Activated naive CD4-positive, alpha-beta T cell (primary cell): ENCODE measurements at places on chromosomes 7 and 10.
A peak's percentile ranks its signal among the peaks of the same experiment; 100 is the strongest.

DNA sequence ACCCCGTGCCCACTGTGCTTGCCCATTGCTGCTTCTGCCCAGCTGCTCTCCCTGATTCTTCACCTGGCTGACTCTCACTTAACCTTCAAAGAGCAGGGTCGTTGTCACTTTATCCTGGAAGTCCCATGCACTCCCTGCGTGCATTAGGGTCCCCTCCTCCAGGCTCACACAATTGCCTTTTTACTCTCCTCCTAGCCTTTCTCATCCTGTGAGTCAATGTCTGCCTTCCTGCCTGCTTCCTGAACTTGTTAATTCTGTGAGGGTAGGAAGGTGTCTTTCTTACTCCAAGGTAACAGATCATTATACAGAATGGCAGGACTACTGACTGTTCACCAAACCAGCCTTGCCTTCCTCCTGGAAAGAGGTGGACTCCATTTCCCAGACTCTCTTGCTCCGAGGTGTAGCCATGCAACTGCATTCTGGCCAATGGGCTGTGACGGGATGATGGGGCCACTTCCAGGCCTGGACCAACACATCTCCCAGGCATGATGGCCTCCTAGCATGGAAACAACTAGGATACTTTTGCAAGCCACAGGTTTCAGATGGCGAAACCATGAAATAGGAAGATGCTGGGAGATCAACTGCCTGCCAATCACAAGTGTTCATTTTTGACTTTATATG, 54.7 kb downstream of the ARHGAP22 start:
- DNase-seq, result no peak

- peak; percentile 65 for DNase-seq
These were observed 12.6 kb upstream of the CDH23 start for GRCh38 chr10:71383972-71384687.

- no peak for DNase-seq
These were observed 103.1 kb upstream of the NANOS1 start for GRCh38 chr10:118926441-118926840.

GRCh38 chr10:62638062-62638477, 166.4 kb upstream of the ADO start:
- DNase-seq, result no peak

- DNase-seq, result no peak
These were observed 49.3 kb downstream of the ICA1 start for GRCh38 chr7:8212638-8213037.

- peak; percentile 43 for DNase-seq
These were observed 1.3 kb upstream of the ACBD5 start for GRCh38 chr10:27241652-27242472.

GRCh38 chr10:2913474-2913873, 153.9 kb upstream of the PFKP start:
- DNase-seq, result no peak

GRCh38 chr7:34928052-34928451, 109.2 kb downstream of the DPY19L1 start:
- no peak for DNase-seq

GRCh38 chr10:11208908-11209829, 191.5 kb downstream of the CELF2 start:
- DNase-seq, result no peak

DNA sequence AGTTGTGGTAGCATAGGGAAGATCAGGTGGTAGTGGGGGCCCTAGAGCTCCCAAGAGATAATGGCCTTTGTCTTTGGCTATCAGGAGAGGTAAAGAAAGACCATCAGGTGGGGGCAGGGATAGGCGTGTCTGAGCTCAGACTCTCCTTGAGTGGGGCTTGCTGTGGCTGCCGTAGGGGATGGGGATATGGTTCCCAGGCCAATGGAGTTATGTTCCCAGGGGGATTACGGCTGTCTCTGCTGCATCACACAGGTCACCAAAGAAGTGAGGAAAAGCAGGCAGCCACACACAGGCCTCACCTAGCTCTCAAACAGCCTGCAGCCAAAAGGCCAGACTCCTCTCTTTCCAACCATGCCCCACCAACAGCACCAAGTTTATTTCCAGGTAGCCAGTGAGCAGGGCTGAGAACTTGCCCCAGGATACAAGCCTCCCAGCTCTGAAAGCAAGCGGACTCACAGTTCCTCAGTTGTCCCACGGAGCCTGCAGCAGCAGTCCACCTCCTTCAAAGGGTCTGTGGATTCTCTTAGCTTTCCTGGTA, 37.6 kb upstream of the C1QL3 start:
- DNase-seq, result no peak

DNA sequence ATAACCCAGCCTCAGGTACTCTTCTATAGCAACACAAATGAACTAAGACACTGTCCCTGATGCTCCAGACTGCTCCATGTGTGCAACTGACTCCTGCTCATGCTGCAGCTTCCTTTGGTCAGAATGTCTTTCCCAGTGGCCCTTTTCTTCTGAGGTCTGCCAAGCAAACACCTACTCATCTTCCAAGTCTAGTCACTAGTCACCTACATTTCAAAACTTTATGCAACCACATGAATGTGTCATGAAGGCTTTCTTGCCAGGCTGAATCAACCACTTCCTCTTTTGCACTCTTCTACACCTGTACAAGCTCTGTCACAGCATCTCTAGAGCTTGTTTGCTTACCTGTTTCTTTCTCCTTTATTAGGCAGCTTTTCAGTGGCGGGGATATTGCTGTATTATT, 75.8 kb downstream of the LSMEM1 start:
- DNase-seq, result no peak

DNA sequence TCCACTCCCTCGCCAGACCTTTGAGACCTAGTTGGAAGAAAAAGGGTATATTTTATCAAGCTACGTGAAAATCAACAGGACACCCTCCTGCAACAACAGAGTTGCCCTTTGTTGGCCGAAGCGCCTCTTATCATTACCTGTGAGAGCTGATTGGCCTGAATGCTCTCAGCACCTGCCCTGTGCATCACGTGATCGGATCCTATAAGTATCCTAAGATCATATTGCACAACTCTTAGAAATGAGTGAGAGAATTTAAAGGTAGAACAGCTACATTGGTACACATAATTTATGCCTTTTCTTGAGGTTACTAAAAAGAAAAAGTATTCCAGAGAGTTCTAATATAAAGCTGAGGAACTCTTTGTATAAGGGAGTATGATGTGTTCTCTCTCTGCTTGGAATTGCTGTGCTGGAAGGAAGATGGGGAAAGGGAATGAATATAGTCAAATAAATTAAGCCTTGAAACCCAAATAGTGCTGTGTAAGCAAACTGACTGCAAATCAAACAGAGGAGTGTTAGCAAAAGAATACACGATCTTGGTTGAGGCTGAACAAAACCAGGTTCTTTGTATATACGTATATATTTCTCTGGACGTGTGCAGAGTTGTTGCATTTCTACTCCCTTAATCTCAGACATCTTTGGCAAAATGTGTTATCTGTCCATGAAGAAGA, 69.3 kb downstream of the LRRC4 start:
- no peak for DNase-seq

DNA sequence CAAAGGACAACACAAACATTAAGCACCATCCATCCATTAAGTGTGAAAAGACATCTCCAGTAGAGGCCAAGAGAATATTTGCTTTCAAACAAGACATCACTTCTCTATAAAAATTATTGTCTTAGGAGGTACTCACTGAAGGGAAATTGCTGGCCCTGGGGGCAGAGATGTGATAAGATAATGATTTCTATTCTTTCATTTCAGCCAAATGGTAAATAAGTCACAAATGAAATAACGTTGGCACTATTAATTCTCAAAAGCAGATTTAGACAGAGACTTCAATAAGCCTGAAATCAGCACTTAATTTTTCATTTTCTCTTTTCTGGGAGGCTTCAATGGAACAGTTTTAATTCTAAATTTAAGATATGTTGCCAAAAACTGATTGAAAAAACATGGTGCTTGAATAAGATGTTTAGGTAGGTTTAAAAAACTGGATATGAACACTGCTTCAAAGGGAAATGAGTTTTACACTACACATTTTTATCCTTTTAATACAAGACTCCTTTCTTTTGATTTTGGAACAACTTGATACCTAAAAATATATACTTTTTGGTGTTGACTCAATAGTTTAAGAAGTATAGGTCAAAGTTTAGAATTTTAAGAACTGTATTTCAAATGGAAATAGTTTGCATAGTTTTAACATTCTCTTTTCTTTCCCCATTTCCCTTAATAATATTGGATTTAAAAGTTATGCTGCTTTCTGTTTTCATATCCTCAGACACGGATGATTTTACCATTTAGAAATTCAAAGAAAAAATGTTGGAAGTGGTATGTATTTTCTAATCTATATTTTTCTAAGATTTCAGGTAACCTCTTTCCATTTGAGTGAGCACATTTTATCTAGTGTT, 204.0 kb downstream of the AHR start:
- no peak for DNase-seq

- no peak for DNase-seq
These were observed 155.2 kb upstream of the PPP2R2D start for GRCh38 chr10:131745591-131745990.

GRCh38 chr7:18356191-18356645, 139.3 kb upstream of the HDAC9 start:
- no peak for DNase-seq

DNA sequence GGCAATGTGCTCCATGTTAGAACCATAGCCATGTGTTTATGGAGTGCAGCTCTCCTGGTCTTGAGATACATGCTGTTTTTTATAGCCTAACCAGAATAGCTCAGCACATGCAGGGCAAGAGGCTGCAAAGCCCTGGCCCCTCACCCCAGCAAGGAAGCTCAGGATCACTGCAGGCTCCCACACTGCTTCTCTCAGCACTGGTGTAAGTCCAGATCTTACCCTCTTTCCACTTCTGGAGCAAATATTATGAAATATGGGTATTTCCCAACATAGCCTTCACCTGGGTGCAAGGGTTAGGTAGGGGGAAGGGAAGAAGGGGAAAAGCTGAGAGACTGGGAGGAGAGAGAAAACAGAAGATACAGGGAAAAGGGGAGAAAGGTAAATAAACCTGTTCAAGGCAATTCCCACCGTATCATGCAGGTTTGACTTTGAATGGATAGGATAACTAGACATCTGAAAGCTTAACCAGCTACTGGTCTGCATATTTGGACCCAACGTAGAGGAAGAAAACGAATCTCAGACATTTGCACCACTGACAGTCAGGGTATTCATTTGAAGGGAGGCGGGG, 19.7 kb downstream of the SKIDA1 start:
- no peak for DNase-seq

- no peak for DNase-seq
These were observed 447.4 kb downstream of the XPNPEP1 start for GRCh38 chr10:109475711-109476421.

- DNase-seq, result no peak
These were observed 53.2 kb upstream of the TFEC start for GRCh38 chr7:116083796-116084195.

GRCh38 chr10:20173046-20173445, 356.8 kb downstream of the PLXDC2 start:
- DNase-seq, result no peak

DNA sequence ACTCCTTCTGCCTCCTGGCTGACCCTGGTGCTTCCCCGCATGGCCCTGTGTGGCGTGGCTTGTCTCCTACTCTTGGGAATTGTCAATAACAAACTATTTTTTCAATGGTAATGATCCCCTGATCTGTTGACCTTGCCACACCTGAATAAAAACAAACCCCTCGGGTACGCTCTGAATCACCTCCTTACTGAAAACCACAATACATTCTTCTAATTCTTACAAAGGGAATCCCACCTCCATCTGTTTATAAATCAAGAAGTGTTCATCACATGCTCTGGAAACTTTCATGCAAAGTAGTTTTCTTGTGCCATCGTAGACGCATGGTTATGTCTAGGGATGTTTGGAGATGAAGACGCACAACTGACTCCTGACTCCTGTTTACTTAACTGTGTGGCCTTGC, 245.8 kb downstream of the FRMD4A start:
- DNase-seq, result no peak

DNA sequence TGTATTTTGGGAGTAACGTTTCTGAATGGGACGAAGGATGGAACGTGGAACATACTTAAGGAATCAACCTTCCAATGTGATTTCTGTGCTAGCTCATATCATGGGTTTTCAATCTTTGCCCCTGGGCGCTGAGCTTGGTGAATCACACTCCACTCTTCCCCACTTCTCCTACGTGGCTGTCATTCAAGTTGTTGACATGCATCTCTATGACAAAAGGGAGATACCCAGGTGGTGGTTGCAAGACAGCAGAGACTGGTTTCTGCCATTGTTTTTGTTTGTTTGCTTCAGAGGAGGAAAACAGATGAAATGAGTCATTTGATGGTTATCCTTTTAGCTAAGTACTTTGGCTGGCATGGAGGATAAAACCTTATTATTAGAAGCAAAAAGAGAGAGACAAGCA, 573.9 kb downstream of the GATA3 start:
- DNase-seq, result no peak

- DNase-seq, result no peak
These were observed 77.9 kb downstream of the CCDC71L start for GRCh38 chr7:106583100-106583499.

- no peak for DNase-seq
These were observed 763.9 kb downstream of the GRID1 start for GRCh38 chr10:85602713-85603112.

GRCh38 chr7:26005683-26006410, 146.2 kb upstream of the NFE2L3 start:
- DNase-seq, result no peak

- DNase-seq, result no peak
These were observed 34.5 kb downstream of the DOCK1 start for GRCh38 chr10:126939706-126940105.

GRCh38 chr10:31118556-31118955, 86.9 kb upstream of the ZNF438 start:
- no peak for DNase-seq

DNA sequence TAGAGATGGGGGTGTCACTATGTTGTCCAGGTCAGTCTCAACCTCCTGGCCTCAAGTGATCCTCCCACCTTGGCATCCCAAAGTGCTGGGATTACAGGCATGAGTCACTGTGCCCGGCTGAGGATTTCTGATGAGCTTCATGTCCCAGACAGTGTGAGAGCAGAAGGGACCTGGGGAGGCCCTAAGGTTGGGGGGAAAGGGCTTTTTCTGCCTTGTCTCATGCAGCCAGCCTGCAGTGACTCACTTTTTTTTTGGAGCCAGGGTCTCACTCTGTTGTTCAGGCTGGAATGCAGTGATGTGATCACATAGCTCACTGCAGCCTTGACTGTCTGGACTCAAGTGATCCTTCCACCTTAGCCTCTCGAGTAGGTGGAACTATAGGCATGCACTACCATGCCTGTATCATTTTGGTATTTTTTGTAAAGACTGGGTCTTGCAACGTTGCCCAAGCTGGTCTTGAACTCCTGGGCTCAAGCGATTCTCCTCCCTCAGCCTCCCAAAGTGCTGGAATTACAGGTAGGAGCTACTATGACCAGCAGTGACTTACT, 14.6 kb downstream of the COL26A1 start:
- no peak for DNase-seq
